ENCODE measurements at places on chromosomes 11 and 22. TPM values are rescaled to one million over a fixed set of nuclear protein-coding genes. Genes with fewer than 3 reads are reported as not detected.

DNA sequence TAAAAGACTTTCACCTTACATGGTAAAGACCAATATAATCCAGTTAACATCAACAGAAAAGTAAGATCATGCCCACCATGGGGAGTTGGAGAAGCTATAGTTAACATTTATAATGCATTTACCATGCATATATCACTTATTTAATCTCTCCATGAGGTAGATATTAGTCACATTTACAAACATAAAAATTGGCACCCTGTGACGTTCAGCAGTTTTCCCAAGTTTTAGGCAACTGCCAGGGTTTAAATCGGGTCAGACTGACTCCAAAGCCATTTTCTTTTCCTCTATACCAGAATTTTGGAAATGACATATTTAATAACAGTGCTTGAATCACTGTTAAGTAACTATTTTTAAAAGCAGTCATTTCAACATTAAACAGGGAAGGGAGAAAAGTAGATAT is 266.3 kb downstream of the DDX10 start:
- no peaks in the 10 kb centered on the region for H3K27me3 ChIP-seq
- no peak overlapping the region for H3K4me3 ChIP-seq
- DNase-seq, result no peak
- H3K36me3 ChIP-seq, result no peaks in the 10 kb centered on the region

- H3K27ac ChIP-seq, result no peak overlapping the region
- peaks cover 20% of the 10 kb centered on the region for H3K36me3 ChIP-seq
- H3K27me3 ChIP-seq, result no peaks in the 10 kb centered on the region
- H3K4me1 ChIP-seq, result peaks cover 18% of the 10 kb centered on the region
- H3K4me3 ChIP-seq, result no peak overlapping the region
These were observed 70.4 kb upstream of the MTMR2 start for GRCh38 chr11:95994329-95994728.

DNA sequence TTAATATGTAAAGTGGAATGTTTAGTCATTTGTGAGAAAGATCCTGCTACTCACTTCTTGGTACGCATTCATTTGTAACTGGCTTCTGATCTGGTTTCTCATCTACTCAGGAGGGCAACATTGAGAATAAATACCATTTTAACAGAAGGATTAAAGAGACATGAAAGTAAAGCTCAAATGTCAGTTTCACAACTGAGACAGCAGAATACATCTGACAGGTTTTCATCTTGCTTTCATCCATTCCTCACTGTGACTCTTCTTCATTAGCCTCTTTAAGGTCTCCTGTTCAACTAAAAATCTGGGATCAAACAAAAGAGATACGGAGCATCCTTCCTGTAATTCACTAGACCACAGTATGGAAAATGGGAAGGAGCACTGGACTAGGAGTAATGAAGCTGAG is 31.4 kb upstream of the CCDC89 start:
- H3K27me3 ChIP-seq, result peaks cover 5% of the 10 kb centered on the region
- H3K27ac ChIP-seq, result no peak overlapping the region
- peaks cover 13% of the 10 kb centered on the region for H3K4me1 ChIP-seq
- H3K36me3 ChIP-seq, result no peaks in the 10 kb centered on the region
- no peak for DNase-seq

- H3K27ac ChIP-seq, result no peak overlapping the region
- H3K4me3 ChIP-seq, result no peak overlapping the region
- no peaks in the 10 kb centered on the region for H3K4me1 ChIP-seq
- no peak for DNase-seq
These were observed 111.5 kb upstream of the CSNK2A3 start for GRCh38 chr11:11464555-11464954.

- H3K27me3 ChIP-seq, result no peaks in the 10 kb centered on the region
- peaks cover 75% of the 10 kb centered on the region for H3K36me3 ChIP-seq
- H3K4me1 ChIP-seq, result no peaks in the 10 kb centered on the region
- H3K4me3 ChIP-seq, result no peak overlapping the region
- DNase-seq, result no peak
These were observed 42.5 kb downstream of the CABIN1 start for GRCh38 chr22:24053481-24054226.

DNA sequence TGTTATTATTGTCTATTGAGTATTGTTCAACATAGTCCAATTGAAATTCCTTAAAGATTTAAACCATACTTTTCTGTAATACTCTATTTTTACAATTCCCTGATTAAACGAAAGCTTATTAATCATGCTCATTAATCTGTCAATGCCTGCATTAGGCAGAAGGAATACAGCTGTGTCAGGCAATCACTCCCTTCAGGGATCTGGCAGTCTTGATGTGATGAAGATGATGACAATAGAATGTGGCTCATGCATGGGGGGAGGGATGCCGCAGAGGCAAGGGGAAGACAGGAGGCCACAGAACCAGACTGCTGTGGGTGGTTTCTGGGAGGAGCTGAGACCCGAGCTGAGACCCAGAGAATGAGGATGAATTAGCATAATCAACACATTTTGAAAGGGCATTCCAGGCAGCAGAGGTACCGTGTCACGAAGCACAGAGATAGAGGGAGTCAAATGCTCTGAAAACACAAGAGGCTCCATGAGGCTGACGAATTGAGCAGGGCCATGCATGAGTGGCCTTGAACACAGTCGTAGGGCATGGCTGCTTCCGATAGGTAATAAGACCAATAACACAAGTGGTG is 1075.5 kb downstream of the OPCML start:
- no peaks in the 10 kb centered on the region for H3K4me1 ChIP-seq
- H3K27me3 ChIP-seq, result no peaks in the 10 kb centered on the region
- H3K36me3 ChIP-seq, result no peaks in the 10 kb centered on the region
- H3K27ac ChIP-seq, result no peak overlapping the region
- DNase-seq, result no peak

- peaks cover 28% of the 10 kb centered on the region for H3K27me3 ChIP-seq
- H3K4me3 ChIP-seq, result no peak overlapping the region
- H3K36me3 ChIP-seq, result no peaks in the 10 kb centered on the region
- H3K27ac ChIP-seq, result no peak overlapping the region
These were observed 50.5 kb upstream of the AMOTL1 start for GRCh38 chr11:94717667-94718066.

DNA sequence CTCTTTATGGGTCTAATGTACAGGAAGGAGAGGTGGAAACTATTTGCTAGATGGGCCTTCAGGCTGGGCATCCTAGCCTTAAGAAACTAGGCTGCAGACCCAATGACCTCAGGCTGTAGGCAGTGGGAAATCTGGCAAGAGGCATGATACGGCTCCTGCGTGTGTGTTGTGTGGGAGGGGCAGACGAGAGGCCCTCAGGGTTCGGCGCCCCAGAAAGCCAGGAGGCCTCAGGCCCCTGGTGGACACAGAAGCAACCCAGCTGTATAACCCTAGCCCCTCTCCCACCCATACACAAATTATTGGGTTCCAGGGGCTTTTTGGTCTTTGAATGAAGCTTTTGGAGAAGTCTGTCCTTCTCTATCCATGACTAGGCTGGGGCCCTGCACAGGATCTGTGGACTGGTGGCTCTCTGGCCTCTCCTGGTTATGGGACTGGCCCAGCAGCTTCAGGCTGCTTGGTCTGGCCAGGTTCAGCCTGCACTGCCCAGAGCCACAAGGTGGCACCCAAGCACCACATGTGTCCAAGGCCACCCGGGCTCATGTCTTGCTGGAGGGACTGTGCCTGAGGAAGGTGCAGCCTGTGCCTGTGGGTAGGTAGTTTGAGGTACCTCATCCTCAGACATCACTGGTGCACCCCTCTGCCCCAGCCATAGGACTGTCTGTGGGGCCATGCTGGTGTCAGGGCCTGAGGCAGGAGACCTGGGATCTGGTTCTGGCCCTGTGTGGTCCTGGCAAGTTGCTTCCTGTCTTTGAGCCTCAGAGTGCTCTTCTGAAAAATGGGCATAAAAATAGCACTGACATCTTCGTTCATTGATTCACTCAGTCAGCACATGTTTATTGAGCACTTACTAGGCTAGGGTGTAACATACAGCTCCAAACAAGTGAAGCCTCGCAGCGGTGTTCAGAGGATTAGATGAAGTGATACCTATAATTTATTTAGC is 87.5 kb downstream of the RRM1 start:
- H3K4me3 ChIP-seq, result no peak overlapping the region
- H3K27me3 ChIP-seq, result peaks cover 9% of the 10 kb centered on the region
- H3K36me3 ChIP-seq, result no peaks in the 10 kb centered on the region
- H3K4me1 ChIP-seq, result peaks cover 5% of the 10 kb centered on the region

- H3K4me1 ChIP-seq, result peaks cover 21% of the 10 kb centered on the region
- DNase-seq, result no peak
- H3K36me3 ChIP-seq, result no peaks in the 10 kb centered on the region
- no peak overlapping the region for H3K4me3 ChIP-seq
These were observed 84.5 kb upstream of the PPARA start for GRCh38 chr22:46065691-46066454.

- H3K27ac ChIP-seq, result peak overlapping the region; percentile 65
- no peak for DNase-seq
- no peak overlapping the region for H3K4me3 ChIP-seq
- H3K4me1 ChIP-seq, result peaks cover 33% of the 10 kb centered on the region
These were observed 12.6 kb downstream of the ZDHHC5 start for GRCh38 chr11:57680552-57680874.

DNA sequence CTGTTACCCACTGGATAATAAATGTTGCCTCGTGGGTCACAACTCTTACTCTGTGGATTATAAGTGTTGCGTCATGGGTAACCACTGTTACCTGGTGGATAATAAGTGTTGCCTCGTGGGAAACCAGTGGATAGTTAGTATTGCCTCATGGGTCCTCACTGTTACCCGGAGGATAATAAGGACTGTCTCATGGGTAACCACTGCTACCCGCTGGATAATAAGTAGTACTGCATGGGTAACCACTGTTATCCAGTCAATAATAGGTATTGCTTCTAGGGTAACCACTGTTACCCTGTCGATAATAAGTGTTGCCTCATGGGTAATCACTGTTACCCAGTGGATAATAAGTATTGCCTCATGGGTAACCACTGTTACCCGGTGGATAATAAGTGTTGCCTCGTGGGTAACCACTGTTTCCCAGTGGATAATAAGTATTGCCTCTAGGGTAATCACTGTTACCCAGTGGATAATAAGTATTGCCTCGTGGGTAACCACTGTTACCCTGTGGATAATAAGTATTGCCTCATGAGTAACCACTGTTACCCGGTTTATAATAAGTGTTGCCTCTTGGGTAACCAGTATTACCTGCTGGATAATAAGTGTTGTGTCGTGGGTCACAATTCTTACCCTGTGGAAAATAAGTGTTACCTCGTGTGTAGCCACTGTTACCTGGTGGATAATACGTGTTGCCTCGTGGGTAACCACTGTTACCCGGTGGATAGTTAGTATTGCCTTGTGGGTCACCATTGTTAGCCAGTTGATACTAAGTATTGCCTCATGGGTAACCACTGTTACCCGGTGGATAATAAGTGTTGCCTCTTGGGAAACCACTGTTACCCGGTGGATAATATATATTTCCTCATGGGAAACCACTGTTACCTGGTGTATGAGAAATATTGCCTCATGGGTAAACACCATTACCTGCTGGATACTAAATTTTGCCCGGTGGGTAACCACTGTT is 15.7 kb upstream of the NXPE4 start:
- H3K36me3 ChIP-seq, result no peaks in the 10 kb centered on the region
- no peaks in the 10 kb centered on the region for H3K27me3 ChIP-seq
- H3K27ac ChIP-seq, result no peak overlapping the region
- no peak overlapping the region for H3K4me3 ChIP-seq
- no peak for DNase-seq
- H3K4me1 ChIP-seq, result no peaks in the 10 kb centered on the region

GRCh38 chr22:25514436-25515180 is 49.9 kb upstream of the GRK3 start:
- H3K27me3 ChIP-seq, result peaks cover 2% of the 10 kb centered on the region
- no peak overlapping the region for H3K4me3 ChIP-seq
- H3K4me1 ChIP-seq, result no peaks in the 10 kb centered on the region
- H3K36me3 ChIP-seq, result peaks cover 16% of the 10 kb centered on the region
- DNase-seq, result no peak
- no peak overlapping the region for H3K27ac ChIP-seq

OR8D1 gene
- total RNA-seq, result not detected

APOL3 gene
- total RNA-seq, result 48.3 TPM

ADAMTS15 gene
- not detected for total RNA-seq

ASPHD2 gene
- total RNA-seq, result 14.2 TPM

All from activated T-helper 2 cell treated with anti-CD3 and anti-CD28 coated beads, Interferon-gamma antibody, Interleukin-2, Interleukin-4, amounts not matched to agents 10 μg/mL and 5 μg/mL and 100 μg/mL, durations not matched to agents 14 hours and 24 hours and 36 hours (primary cell).